Hematopoietic multipotent progenitor cell treated with erythropoietin and hydrocortisone succinate and interleukin-3 and kit ligand, for 4 days (in vitro differentiated cells): ENCODE measurements at places on chromosomes 3 and 15.

- peak; percentile 50 for DNase-seq
Measured at GRCh38 chr3:183824761-183825455, 469 bp downstream of the MAP6D1 start.

DNA sequence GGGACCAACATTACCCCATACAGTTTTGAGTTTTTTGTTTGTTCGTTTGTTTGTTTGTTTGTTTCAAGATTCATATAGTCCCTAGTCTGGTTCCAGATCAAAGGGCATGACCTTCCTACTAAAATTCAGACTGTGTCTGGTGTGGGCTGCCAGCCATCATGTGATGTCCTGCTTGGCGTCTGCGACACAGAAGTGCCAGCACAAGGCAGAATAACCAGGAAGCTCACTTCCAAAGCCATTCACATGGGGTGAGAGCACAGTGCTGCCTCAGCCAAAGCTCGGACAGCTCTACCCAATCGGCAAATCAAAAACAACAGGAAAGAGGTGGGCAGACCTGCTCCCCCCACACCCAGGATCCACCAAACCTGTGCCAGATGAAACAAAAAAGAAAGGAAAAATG, 142.6 kb upstream of the THBS1 start:
- no peak for DNase-seq

GRCh38 chr15:87207990-87208580, 1048.5 kb downstream of the NTRK3 start:
- DNase-seq = peak; percentile 12

DNA sequence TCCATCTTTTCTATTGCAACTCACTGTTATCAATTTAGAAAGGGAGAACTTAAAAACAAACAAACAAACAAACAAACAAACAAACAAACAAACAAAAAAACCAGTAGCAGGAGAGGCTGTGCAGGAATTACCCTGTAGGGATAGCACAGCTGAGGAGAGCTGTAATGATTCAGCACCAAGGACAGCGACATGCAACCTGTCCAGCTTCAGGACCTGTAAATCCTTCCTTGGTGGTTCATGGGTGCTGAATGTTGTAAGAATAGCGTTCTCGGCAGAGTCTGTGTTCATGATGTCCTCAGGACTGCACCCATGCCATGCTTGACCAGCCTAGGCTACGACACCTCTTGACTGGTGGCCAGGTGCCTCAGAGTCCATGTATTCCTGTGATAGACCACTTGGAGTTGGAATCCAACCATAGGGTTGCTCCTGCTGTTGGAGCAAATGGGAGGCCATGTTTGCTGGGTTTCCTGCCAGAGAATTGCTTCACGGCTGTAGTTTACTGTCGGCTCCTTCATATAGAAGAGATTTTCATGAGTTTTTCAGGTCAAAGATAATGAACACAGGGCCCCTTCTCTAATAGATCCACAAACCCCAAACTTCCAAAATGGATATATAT, 65.9 kb downstream of the CACNA2D3 start:
- peak; percentile 76 for DNase-seq

GRCh38 chr3:67578416-67578815, 76.0 kb downstream of the SUCLG2 start:
- DNase-seq = no peak

DNA sequence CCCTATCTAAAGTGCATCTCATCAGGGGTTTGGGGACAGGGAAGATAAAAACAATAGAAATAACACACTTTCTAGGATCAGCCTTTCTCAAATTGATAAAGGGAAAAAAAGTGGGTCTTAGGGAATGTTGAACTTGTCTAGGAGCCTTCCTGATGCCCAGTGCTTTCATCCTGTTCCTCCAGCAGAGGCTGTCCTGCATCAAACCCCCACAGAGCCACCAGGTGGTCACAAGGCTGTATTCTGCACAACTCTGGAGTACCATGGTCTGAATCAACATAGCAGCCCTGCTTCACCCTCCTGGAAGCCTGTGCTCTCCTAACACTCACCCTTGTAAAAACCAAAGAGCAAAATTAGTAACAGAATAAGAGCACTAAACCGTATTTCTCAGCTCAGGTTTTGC, 118.5 kb upstream of the SLC25A36 start:
- no peak for DNase-seq

DNA sequence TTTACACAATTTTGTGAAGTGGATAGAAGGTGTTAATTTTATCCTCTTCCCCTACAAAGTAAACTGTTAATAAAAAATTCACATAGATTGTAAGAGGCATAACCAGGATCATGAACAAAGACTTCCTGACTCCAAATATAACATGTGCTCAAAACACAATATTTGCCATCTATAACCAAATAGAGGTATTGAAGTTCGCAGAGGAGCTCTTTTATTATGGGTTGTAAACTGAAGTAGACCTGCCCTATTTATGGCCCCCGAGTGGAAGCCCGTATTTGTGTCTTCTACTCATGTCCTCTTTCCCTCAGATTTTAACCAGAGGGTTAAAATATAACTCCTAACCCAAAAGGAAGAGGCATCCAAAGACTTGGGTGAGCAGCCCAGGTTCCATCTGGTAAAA, 285.6 kb upstream of the COL8A1 start:
- DNase-seq = no peak

GRCh38 chr3:94004301-94004910, 24.0 kb downstream of the STX19 start:
- DNase-seq = peak; percentile 87

GRCh38 chr15:72199721-72200212, 2.2 kb upstream of the GRAMD2A start:
- DNase-seq = peak; percentile 91

- no peak for DNase-seq
Measured at GRCh38 chr15:57421110-57421509, 44.8 kb downstream of the CGNL1 start.

DNA sequence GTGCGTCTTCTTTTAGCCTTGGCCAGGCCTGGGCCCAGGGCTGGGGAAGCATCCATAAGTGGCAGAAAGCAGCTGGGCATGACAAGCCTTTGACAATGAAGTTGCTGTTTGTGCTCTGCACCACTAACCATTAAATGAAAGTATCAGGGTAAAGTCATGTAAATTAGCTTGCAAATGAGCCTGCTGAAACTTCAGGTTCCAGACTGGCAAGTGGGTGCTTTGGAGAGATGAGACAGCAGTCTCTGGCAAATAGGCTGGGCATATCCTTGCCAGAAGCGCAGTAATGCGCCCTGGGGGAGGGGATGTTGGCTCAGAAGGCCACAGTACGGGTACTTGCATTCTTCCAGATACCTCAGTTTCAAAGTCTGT, 40.7 kb downstream of the RAB6B start:
- DNase-seq = no peak

DNA sequence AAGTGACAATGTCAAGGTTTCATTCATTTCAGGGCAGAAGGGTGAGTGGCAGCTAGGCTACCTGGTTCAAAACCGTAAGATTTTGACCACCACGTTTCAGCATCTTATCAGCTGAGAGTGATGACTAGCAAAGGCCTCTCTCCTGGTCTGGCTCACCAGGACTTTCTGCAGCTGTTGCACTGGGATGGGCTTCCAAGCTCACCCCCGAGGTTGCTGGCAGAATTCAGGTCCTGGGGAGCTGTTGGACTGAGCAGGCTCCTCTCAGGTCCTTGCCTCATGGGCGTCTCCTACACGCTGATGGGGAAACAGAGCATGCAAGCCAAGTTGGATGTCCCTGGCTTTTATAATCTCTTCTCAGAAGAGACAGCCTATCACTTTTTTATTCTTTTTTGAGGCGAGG, 88.8 kb upstream of the RNU6-1 start:
- no peak for DNase-seq

GRCh38 chr3:46410669-46411068, 3.6 kb downstream of the CCRL2 start:
- DNase-seq = no peak

- DNase-seq = no peak
Measured at GRCh38 chr3:9935966-9936510, 2.4 kb downstream of the CRELD1 start.

DNA sequence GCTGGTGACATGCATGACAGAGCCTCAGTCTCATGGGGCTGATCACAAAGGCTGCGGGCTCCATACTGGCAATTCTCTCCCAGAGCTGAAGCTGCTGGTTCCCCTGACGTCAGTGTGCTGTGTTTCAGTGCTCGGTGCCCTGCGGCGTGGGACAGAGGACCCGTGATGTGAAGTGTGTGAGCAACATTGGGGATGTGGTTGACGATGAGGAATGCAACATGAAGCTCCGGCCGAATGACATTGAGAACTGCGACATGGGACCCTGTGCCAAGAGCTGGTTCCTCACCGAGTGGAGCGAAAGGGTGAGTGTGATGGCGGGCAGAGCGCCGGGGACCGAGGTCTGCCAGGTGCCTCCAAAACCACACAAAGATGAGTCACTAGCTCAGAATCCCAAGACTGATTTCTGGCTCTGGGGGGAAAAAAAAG, 62.0 kb upstream of the NR2E3 start:
- no peak for DNase-seq

DNA sequence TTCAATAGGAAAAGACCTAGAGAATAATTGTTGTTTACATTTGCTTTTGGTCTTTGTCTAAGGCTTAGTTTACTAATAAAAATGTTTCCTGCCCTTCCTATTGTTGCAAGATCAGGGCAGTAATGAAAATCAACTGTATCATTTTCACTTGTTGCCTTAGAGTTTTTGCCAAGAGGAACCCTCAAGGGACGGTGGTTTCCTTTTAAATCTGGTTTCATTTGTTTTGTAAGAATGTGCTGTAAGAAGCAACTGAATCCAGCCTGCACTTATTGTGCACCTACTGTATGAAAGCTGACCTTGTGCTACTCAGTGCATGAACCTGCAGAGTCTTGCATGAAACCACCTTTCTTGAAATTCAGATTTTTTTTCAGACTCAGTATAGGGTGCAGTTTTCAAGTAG, 5.3 kb downstream of the IGF1R start:
- DNase-seq = peak; percentile 26

GRCh38 chr15:81523867-81524266, 149.9 kb upstream of the TMC3 start:
- peak; percentile 2 for DNase-seq

DNA sequence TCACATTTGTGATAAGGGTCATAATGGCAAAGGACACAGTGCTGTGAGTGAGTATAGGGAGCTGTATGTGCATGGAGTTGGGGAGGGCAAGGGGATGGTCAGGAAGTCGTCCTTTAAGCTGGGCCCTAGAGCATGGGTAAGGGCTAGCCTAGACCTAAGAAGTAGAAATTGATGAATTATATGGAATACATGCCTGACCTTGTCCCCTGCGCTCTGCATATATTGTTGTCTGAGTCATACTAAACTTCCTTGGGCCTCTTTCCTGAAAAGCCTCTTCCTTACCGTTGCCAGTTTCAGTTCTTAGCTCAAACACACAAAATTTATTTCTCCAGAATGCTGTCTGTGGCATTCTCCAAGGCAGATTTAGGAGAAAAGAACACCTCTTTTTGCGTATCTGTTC, 4.6 kb downstream of the SNRK start:
- no peak for DNase-seq

GRCh38 chr3:172145031-172145686, 105.8 kb downstream of the FNDC3B start:
- DNase-seq = peak; percentile 33

- DNase-seq = no peak
Measured at GRCh38 chr15:27218426-27218825, 247.4 kb downstream of the GABRG3 start.

GRCh38 chr3:12817343-12817710, 20.8 kb downstream of the CAND2 start:
- DNase-seq = peak; percentile 50

DNA sequence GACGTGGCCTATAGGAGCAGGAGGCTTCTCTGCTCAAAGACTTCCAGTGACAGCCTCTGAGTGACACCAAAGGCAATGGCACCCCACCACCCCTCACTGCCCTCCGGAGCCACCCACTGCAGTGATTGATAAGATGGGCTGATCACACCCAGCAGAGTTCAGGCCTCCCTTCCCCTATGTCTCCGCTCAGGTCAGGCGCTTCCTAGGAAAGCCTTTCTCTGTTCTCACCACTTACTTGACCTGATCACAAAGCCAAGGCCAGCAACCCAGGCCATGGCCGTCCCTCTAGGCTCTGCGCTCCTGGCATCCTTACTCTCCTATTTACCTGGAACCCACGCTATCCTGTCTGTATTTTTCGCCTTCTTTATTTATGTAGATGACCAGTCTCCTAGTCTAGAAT, 282.3 kb downstream of the OCA2 start:
- DNase-seq = no peak

- DNase-seq = peak; percentile 91
Measured at GRCh38 chr15:38696109-38696727, 131.6 kb upstream of the RASGRP1 start.

DNA sequence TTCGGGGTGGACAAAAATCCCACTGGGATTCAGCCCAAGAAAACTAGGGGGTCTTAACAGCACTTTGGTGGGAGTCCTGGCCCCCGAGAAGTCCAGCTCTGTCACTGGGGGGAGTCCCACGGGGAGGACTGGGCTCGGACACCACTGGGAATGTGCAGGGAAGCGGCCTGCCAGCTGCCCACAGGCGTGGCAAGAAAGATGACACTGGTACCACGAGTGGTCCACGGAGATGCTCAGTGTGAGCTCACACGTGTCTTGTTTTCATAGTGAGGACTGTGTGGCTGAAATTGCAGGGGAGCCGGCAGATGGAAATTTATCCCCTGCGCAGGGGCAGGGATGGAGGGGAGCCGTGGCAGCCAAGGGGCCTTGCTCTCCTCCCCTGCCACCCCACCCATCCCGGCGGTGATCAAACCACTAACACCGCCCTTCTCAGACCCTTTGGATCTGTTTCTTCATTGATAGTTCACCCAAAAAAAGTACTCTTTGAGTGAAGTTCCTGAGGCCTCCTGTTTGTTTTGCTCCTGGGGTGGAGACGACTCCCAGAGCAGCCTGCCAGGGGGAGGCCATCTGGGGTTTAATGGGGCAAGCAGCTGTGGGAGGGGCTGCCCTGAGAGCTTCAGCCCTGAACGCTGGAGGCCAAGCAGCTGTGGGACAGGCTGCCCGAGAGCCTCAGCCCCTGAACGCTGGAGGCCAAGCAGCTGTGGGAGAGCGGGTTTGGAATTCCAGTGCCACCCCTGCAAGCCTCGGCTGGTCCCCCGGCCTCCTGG, 130.9 kb downstream of the LRRK1 start:
- no peak for DNase-seq

DNA sequence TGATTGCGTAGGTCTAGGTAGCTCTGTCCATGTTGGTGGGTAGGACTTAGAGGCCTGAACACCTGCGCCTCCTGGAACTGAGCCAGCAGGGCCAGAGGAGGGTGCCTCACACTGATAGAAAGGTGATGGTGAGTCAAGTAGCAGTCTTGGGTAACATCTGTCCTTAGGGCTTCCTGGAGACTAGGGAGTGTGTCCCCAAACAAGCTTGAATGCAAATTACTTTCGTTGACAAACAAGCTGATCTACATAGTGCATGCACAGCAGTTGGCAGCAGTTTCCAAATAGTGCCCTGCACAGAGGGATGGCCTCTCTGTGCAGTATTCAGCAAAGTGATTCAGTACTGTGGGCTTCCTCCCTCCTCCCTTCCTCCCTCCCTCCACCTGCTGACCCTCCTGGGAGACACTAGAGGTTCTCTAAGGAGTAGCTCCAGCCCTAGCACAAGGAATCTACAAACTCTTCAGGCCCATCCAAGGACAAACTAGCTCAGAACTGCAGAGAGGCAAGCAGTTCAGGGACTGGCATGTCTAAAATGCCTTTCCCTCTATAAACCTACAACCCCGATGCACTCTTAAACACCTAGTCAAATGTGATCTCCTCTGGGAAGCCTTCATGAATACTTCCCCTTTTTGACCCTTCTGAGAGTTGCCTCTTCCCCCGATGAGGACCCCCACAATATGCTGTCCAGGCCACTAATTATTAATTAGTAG, 61.0 kb downstream of the TLE3 start:
- DNase-seq = no peak
